ENCODE measurements at places on chromosomes 1 and 21.

- DNase-seq: no peak
Measured at GRCh38 chr1:98002288-98002687, 81.5 kb upstream of the DPYD start.

DNA sequence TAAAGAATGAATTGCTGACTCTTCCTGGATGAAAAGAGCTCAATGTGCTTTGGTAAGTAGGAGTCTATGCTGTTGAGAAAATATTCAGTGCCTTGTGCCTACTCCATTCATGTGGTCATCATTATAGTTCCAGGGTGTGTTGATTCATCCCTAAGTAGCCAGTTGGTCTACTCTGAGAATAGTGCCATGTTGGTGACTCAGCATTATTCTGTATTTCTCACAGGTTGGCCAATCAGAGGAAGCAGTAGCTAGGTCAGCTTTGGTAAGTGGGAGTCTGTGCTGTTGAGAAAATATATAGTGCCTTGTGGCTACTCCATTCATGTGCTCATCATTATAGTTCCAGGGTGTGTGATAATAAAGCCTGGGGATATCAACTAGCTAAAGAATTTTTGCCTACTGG is 397.3 kb downstream of the AGBL4 start:
- no peak for DNase-seq

- no peak for DNase-seq
Measured at GRCh38 chr1:18422076-18422777, 58.5 kb upstream of the KLHDC7A start.

DNA sequence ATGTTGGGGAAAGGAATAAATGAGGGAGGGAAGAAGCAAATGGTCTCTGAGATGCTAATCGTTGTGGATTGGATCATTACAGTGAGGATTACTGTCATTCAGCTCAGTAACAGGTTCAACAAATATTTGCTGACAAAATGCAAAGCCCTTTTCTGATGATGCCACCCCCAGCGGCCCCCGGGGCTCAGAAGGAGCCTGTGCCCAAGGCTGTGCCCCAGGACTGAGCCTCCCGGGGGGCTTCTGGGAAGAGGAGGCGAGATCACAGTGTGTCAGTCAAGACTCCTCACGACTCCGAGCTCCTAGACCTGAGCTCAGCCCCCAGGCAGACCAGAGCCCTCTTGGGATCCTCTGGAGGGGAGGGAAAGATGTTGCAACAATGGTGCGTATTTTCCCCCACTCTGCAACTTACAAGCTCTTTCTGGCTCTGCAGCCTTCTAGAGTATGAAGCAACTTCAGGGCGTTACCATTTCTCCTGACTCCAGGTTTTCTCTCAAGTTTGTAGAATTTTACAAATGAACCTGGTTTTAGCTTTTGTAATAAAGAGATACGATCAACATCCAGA is 20.8 kb downstream of the EPHA8 start:
- no peak for DNase-seq

DNA sequence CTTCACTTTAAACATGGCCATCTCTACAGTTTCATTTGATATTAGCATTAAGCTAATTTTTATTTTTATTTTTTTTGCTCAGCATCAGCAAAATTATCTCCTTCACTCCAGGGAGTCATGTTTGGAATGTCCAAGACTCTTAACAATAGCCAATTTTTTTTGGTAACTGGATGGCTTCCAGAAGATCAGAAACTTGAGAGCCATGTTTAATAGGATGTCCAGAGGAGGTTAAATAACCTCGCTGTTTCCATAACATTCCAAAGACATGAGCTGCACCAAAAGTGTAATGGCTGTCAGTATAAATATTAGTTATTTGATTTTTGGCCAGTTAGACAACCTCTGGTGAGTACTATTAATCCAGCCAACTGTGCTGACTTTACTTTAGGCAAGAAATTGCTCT is 80.7 kb downstream of the DNTTIP2 start:
- no peak for DNase-seq

GRCh38 chr1:66267201-66267940 is 266.6 kb upstream of the SGIP1 start:
- DNase-seq: no peak

DNA sequence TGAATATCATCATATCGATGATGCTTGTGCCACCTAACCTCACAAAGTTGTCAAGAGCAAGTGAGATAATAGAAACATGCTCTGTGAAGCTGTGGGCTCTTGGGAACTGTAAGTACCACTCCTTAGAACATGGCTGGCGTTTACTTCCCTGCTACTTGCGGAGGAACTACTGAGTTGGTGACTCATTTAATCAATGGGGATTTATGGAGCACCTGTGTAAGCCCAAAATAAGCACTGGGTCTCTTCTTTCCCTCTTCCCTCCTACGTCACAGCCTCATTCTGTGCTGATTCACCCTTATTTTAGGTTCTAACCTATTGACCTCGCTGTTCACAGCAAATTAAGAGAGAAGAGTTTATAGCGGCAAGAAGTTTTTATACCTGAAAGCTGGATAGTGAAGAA is 52.9 kb downstream of the PRDM2 start:
- no peak for DNase-seq

DNA sequence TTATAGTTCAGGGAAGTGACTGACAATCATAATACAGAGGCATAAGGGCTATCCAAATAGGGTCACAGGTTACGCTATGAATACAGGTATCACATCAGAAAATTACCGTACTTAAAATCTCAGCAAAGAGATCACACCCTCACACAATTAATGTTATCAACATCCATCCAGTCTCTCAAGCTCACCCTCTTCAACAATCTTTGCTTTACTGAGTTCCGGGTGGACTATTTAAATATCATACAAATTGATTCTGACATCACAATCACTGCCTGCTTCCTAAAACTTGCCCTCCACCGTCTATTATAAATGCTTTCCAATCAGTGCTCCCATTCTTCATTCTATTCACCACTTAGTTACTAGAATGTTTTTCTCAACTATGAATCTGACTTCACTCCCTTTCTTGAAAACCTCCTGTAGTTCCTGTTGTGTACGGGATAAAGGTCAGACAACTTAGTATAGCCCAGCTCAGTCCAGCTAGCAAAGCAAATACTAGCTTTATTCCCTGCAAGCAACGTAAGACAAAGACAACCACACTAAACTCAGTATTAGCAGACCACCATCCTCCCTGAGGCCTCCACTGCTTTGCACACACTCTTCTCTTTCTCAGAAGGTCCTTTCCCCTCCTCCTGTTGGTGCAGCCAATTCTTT is 398.7 kb downstream of the SMYD3 start:
- DNase-seq: no peak

DNA sequence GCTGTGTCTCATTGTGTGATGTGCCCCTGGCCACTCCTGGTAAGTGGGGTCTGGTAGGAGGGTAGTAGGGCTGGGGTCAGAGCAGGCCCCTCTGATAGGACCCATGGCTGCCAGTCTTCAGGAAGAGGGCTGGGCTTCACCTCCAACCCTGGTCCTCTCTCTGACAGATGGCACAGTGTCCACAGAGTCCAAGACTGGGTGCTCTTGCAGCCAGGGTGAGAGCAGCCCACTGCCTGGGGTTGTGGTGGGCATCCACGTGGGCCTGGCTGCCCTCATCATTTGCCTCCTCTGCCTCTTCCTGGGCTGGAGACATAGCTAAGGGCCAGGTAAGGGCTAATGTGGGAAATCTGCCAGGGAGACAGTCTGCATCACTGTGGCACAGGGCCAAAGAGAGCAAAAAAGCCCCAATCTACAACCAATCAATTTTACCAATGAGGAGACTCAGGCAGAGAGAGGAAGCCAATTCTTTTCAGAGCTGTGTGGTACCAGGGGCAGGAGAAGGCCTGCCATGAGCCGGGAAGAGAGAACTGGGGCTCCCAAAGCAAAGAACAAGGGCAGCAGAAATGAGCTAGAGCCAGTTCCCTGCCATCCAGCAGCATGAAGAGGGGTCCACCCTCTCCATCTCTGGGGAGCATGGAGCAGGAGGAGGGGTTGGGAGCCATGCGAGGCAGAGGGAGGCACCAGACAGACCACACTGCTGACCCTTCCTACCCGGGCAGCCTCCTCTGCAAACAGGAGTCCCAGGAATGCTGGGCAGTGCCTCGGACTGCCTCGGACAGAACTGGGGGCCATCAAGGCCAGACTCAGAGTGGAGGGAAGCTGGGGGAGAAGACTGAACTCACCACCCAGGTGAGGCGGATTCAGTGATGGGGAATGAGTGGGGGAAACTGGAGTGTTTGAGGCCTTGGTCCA is 26.8 kb downstream of the SLC27A3 start:
- DNase-seq: no peak

DNA sequence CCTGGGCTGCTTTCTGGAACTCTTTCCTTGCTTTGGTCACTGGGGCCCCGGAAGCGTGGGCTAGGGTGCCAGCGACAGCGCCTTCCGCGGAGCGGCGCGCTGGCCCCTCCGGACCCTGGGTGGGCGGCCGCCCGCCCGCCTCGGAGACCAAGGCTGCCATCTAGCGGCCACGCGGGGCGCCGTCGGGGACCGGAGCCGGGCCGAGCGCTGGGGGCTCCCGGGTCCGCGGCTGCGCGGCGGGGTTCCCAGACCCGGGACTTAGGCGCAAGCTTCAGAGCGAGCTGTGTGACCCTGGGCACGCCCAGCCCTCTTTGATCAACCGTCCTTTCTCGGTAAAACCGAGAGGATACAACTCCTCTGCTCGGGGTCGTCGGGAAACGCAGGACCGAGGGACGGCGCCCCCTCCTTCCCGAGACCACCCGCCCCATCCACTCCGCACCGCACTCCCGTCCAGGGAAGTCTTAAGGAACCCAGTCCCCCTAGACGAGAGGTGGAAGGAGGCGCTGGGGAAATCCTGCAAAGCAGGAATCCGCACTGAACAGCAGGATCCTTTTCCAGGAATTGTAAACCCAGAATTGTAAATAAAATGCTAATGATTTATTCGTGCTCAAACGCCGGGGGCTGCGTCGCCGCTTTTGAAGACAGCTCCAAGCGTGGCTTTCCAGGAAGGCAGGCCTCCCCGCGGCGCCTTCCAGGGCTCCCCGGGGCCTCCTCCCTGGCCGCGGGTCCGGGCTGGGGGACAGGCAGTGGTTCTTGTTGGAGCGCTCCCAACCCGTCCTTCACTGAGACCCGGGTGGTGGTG is 41.2 kb downstream of the RRAGC start:
- no peak for DNase-seq

- DNase-seq: no peak
Measured at GRCh38 chr1:53930932-53931331, 14.6 kb downstream of the IFT25 start.
